ENCODE measurements at places on chromosomes 1 and 21. TPM values are rescaled to one million over a fixed set of nuclear protein-coding genes. Genes with fewer than 3 reads are reported as not detected.

The NOS1AP gene
- 4.9 TPM for total RNA-seq

DNA sequence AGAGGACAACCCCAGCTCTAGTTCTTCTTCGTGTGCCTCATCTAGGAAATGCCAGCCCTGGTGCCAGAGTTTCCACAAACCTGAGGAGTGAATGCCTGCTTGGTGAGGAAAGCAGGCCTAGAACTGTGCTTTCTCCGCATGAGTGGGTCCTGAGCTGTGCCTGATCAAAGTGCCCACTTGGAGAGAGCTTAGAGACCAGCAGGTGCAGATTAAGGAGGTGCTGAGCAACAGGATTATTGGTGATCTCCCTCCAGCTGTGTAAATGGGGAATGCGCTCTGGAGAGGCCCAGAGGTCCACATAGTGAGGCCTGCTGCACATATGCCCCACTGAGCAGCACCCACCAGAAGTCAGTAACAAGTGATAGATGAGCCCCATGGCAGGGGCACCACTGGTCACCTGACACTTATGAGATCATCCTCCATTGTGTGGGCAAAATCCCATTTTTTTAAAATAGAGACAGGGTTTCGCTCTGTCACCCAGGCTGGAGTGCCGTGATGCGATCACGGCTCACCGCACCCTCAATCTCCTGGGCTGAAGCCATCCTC is 127.2 kb upstream of the ZC3H12A start:
- H3K4me3 ChIP-seq = no peak overlapping the region
- H3K4me1 ChIP-seq = no peaks in the 10 kb centered on the region
- no peak for DNase-seq

GRCh38 chr1:115839029-115839678 is 1.8 kb downstream of the NHLH2 start:
- peak overlapping the region; percentile 36 for H3K4me3 ChIP-seq
- peaks cover 75% of the 10 kb centered on the region for H3K27me3 ChIP-seq
- H3K36me3 ChIP-seq = no peaks in the 10 kb centered on the region

- no peaks in the 10 kb centered on the region for H3K27me3 ChIP-seq
- DNase-seq = peak; percentile 77
- H3K36me3 ChIP-seq = no peaks in the 10 kb centered on the region
- H3K27ac ChIP-seq = peak overlapping the region; percentile 70
Measured at GRCh38 chr1:181061891-181062835, 26.3 kb upstream of the IER5 start.

DNA sequence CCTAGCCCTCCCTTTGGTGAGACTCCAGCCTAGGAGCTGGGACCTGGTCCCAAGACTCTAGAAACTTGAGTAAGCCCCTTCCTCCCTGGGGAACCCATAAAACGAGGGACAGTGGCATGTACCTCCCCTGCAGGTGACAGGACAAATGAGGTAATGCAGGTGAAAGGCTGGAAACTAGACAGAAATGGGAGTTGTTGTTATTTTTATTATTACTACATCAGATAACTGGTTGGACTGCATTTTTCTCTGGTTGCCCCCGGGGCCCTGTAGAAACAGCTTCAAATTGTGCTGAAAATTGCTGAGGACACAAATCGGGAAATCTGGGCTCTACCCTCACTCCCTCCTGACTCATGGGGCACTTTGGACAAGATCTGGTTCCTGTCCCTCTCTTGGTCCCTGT is 132.3 kb upstream of the WNT4 start:
- H3K4me1 ChIP-seq = no peaks in the 10 kb centered on the region
- H3K27ac ChIP-seq = no peak overlapping the region
- no peaks in the 10 kb centered on the region for H3K27me3 ChIP-seq
- H3K4me3 ChIP-seq = no peak overlapping the region
